Kidney epithelial cell (primary cell): ENCODE measurements at places on chromosomes 5 and 9.

- no peak for DNase-seq
Observed at GRCh38 chr5:32069396-32069795, 104.7 kb downstream of the GOLPH3 start.

GRCh38 chr9:28868228-28868990 is 1295.1 kb upstream of the C9orf72 start:
- no peak for DNase-seq

GRCh38 chr5:96062836-96063235 is 101.2 kb upstream of the ELL2 start:
- no peak for DNase-seq

DNA sequence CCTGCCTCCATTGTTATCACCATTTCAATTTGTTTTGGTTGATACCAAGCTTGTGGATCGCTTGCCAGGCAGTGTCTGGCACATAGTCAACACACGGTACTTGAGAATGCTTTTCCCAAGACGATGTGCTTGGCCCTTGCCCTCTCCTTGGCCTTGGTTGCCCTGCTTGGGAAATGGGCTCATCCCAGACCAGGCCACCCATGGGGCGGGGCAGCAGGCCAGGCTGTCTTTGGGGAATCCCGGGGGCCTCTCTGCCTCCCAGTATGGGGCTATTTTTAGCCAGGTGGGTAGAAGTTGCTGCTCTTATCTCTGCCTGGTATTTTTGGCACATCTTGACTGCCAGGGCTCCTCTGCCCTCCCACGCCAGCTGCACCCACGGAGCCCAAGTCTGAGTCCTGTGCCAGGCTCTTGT is 49.9 kb downstream of the LMX1B start:
- DNase-seq, result no peak

DNA sequence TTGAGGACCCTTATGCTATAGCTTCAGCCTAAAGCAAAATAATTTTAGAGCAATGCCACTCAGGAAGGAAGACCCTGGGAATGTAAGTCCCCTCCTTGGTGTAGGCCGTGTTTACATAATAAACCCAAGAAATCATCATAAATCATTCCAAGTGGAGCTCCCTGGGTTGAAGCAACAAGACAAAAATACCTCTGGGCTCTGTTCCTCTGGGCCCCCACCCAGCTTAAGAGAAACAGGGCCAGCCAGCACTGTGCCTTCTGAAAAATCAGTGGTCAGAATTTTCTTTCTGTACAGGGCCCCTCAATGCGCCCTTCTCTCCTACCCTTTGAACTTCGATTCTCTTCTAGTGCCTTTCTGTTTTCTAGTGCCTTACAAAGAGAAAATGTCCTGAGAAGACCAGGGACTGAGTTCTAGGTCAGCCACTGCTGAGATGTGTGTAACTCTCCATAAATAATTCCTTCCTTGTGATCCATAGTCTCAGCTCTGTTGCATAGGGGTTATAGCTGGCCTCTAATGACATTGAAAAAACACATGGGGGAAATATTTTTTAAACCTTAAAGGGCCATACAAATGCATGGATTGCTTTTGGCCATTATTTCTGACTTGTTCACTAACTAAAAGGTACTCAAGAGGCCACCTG is 101.0 kb downstream of the ADRB2 start:
- no peak for DNase-seq

DNA sequence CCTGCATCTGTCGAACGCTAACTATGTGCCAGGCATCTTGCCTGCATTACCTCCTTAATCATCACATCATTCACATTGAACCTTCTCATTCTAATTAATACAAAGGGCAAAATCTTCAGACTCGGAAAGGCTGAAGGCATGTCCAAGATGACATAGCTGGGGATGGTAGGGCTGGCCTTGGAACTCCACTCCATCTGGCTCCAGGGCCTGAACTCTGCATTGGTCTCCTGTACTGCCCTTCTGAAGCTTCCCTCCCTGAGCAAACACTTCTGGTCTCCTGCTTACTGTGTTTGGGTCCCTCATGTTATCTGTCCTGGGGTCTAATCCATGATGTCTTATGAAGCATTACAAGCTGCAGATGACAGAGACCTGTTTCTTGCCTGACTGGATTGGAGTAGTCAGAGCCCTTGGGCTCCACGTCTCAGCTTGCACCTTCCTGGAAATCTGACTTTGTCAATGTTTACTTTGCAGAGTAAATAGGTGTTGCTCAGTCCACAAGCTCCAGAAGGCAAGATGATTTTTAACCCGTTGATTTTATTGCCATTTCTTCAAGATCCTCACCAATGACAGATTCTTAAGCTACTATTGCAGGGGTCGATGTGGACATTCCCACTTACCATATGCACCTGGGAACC is 106.1 kb downstream of the GALNT10 start:
- DNase-seq, result no peak

- no peak for DNase-seq
Observed at GRCh38 chr5:42753099-42753498, 3.5 kb upstream of the CCDC152 start.

DNA sequence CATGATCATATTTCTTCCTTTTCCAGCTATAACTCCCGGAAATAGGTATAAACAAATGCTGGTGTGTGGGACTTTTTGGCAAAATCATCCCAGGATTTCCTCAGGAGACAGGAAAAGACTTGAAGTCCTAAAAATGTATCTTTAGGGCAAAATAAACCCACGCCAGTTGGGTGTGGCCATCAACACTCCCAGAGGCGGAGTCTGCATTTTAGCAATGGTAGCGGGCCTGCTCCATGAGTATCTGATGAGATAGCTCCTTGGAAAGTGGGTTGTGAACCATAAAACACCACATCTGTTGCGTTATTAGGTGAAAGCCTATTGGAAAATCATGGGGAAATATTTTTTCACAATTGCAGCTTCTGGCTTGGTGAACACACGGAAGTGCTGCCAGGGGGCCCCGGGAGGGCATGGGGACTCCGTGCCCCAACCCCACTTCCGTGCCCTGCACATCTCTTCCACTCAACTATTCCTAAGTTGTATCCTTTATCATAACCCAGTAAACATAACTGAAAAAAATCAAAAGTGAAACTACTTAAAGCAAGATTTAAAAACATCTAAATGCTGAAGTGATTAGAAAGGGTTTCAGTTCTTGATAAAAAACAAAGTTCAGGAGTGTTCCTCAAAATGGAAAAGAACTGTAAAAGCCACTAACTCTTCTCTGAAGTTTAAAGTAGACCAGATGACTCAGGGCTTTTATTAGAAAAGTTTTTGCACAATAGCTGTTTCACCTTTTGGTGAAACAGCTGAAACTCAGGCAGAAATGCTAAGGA is 111.2 kb downstream of the LRRC70 start:
- DNase-seq, result no peak
